ENCODE measurements at places on chromosomes 3 and 15. TPM values are rescaled to one million over a fixed set of nuclear protein-coding genes. Genes with fewer than 3 reads are reported as not detected.

Gene CKMT1A
- 90.6 TPM for polyA plus RNA-seq

Gene SPINK8
- polyA plus RNA-seq: 2.6 TPM

Gene LRRN1
- 0.18 TPM for polyA plus RNA-seq

Gene GLDN
- polyA plus RNA-seq: 0.41 TPM

Gene C3orf22
- polyA plus RNA-seq: not detected

Gene LEKR1
- polyA plus RNA-seq: 0.21 TPM

Gene GOLGA8Q
- polyA plus RNA-seq: 0.22 TPM

Gene CXCR6
- 0.90 TPM for polyA plus RNA-seq

Gene CACNA2D2
- polyA plus RNA-seq: 0.31 TPM

Gene ZNF710
- 21.1 TPM for polyA plus RNA-seq

Gene GP9
- not detected for polyA plus RNA-seq

Gene GABRB3
- 0.08 TPM for polyA plus RNA-seq

Gene DNASE1L3
- 39.3 TPM for polyA plus RNA-seq

Gene TRA2B
- 56.6 TPM for polyA plus RNA-seq

Gene SCN11A
- polyA plus RNA-seq: 0.02 TPM

Gene CLDN18
- 0.05 TPM for polyA plus RNA-seq

Gene GATM
- polyA plus RNA-seq: 15.7 TPM

Gene ENTPD3
- polyA plus RNA-seq: 4.2 TPM

Gene DGKG
- 1.6 TPM for polyA plus RNA-seq

Gene FOXL2NB
- polyA plus RNA-seq: 0.06 TPM

Gene PPM1L
- polyA plus RNA-seq: 2.7 TPM

Gene GABRG3
- not detected for polyA plus RNA-seq

Gene FAN1
- polyA plus RNA-seq: 6.6 TPM

Gene SLC6A11
- 7.3 TPM for polyA plus RNA-seq

Gene VGLL3
- 0.55 TPM for polyA plus RNA-seq

Gene CFAP100
- not detected for polyA plus RNA-seq

Gene BRK1
- polyA plus RNA-seq: 79.2 TPM

Gene FEZF2
- polyA plus RNA-seq: not detected

Gene PEX5L
- not detected for polyA plus RNA-seq

Gene ESYT3
- 0.56 TPM for polyA plus RNA-seq

All from esophagus (tissue), 2 donors.